IPS DF 6.9 (cell line): ENCODE measurements at places on chromosomes 7 and 10.

- no peak for DNase-seq
Measured at GRCh38 chr7:142457146-142457703, 199.4 kb upstream of the PRSS58 start.

DNA sequence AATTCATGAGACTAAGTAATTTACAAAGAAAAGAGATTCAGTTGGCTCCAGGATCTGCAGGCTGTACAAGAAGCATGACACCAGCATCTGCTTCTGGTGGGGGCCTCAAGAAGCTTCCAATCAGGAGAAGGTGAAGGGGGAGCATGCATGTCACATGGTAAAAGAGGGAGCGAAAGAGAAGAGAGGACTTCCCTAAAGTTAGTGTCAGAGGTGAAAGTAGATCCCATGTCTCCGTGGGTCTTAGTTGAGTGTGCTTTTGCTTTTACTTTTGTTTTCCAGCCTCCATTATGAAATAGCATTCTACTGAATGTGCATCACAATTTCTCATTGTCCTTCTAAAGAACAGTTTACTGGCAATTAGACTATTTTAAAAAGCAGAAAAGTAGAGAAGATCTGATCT is 213.6 kb upstream of the FZD1 start:
- no peak for DNase-seq

- DNase-seq, result no peak
Measured at GRCh38 chr10:47243791-47244190, 56.2 kb upstream of the GDF10 start.

- DNase-seq, result no peak
Measured at GRCh38 chr7:46003161-46003560, 82.1 kb upstream of the IGFBP3 start.

GRCh38 chr10:21327289-21327993 is 198.0 kb downstream of the SKIDA1 start:
- no peak for DNase-seq
